G401 (cell line): ENCODE measurements at places on chromosomes 5 and 9.
A peak's percentile ranks its signal among the peaks of the same experiment; 100 is the strongest.

DNA sequence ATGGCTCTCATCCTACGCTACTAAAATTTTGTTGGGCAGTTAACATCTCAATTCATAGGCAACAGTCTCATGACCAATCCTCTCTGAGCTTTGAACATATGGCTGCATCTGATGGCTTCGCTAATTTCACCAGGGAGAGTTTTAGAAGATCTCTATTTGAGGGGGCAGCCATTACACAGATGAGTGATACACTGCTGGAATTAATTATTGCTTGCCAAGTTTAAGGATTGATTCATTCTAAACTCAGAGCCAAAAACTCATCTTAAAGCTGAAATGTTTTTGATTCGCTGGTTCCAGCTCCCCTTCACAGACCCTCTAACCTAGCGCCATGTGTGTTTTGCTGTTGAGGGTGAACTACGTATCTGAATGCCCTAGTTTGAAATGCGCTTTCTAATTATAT lies 519.9 kb upstream of the WWC1 start:
- no peak for DNase-seq

DNA sequence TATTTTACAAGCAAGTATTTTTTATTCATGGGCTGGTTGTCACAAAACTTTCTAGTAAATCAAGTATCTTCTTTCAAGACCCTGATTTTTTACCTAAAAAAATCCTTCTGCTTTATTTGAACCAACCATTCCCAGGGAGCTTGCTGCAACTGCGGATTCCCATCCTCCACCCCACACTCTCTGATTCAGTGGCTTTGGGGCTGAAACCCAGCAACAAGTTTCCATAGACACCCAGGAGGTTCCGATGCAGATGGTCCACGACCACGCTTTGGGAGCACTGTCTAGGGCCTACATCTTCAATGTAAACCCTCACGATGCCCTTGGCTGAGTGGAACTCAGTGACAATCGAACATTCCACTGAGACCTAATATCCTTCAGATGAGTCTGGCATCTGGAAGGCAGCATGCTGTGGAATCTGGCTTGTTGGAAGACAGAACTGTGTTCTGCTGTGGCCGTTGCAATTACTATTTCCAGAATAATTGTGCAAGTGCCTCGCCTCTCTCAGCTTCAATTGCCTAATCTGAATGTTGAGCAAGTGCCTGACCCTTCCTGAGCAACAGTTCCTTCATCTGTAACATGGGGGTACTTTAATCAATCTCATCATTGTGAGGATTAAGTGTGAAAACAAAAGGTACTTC lies 105.1 kb downstream of the INSYN2B start:
- no peak for DNase-seq

- no peak for DNase-seq
Measured at GRCh38 chr5:155530046-155530445, 516.5 kb downstream of the KIF4B start.

- no peak for DNase-seq
Measured at GRCh38 chr5:76388236-76388635, 14.8 kb upstream of the IQGAP2 start.

GRCh38 chr9:126147936-126148870 lies 178.4 kb upstream of the MVB12B start:
- DNase-seq, result no peak

DNA sequence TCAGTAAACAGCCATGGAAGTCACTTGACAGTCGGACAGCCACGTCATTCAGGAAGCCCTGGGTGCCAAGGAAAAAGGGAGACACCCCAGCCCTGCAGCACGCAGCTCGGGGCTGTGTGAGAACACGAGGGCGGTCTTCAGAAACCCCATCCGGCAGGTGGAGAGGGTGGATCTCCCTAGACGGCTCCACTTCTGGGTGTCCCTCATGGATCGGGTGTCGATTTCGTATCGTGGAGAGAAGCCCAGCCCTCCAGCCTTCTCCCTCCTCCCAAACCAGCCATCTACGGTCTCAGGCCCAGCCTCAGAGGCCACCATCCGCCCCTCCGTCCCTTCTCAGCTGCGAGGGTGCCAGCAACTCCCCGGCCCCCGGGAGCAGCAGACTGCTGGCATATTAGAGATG lies 65.5 kb upstream of the BARHL1 start:
- no peak for DNase-seq

- DNase-seq, result no peak
Measured at GRCh38 chr5:109908366-109908765, 218.6 kb downstream of the MAN2A1 start.

GRCh38 chr5:78757269-78758053 lies 108.9 kb upstream of the LHFPL2 start:
- no peak for DNase-seq

DNA sequence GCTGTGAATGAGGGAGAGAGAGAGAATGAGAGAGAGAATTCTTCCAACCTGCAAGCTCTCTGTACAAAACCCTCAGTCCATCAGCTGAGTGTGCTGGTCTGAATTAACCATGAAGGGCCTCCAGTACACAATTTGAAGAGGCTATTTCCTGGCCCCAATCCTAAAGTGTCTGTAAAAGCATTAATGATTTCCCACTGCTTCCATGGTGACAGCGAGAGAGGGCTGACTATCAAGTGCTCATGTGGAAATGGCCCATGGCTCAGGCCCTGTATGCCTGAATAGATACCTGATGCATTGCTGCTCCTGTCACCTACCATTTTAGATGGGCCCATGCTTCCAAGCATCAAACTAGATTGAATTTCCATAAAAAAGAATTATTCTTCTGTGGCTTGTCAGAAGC lies 592.4 kb downstream of the KIF4B start:
- no peak for DNase-seq

GRCh38 chr5:157225469-157226422 lies 40.2 kb upstream of the CYFIP2 start:
- no peak for DNase-seq

- no peak for DNase-seq
Measured at GRCh38 chr5:44900273-44900954, 91.7 kb downstream of the MRPS30 start.

- no peak for DNase-seq
Measured at GRCh38 chr9:19288081-19288480, 57.6 kb downstream of the DENND4C start.

- no peak for DNase-seq
Measured at GRCh38 chr5:91255396-91256141, 127.5 kb downstream of the ARRDC3 start.

GRCh38 chr5:152532714-152533113 lies 127.6 kb upstream of the NMUR2 start:
- DNase-seq, result peak; percentile 80

GRCh38 chr5:152405145-152405544 lies at the start of gene NMUR2:
TSS of gene NMUR2 (minus strand) at chr5:152405279. CDS start at chr5:152405113, 166 bp downstream.
- DNase-seq, result no peak

DNA sequence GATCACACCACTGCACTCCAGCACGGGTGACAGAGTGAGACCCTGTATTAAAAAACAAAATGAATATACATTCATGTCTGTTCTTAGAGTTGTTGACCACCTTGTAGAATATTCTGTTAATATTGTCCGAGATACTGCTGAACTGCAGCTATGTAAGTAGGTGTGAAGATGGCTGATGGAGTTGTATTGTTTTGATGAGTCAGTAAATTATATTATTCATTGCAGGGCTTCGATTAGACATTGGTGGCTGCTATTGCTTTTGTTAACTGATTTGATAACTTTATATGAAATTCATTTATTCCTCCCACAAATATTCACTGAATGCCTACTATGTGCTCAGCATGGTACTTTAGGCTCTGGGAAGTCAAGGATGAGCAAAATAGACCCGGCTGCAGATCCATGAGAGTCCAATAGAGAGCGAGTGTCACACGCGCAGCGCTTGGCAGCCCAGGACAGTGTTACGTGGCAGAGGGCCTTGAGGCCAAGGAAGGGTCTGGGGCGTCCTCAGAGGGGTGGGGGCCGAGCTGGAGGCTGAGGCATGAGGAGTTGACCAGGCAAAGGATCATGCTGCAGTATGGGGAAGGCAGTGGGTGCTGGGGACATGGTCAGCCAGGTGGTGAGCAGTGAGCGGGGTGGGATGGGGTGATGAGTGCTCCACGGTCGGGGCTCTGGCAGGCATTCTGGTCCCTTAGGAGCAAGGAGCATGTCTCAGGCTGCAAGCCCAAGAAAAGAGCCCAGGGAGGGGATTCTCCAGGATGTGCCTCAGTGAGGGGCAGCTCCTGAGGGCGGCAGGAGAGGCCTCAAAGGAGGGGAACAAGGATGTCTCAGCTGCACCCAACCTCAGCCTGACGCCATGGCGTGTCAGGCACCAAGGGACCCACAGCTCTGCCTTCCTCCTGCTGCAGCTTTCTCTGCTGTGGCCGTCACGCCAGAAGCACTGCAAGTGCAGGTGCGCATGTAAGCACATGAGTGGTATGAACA lies 243.5 kb downstream of the GADD45G start:
- no peak for DNase-seq

DNA sequence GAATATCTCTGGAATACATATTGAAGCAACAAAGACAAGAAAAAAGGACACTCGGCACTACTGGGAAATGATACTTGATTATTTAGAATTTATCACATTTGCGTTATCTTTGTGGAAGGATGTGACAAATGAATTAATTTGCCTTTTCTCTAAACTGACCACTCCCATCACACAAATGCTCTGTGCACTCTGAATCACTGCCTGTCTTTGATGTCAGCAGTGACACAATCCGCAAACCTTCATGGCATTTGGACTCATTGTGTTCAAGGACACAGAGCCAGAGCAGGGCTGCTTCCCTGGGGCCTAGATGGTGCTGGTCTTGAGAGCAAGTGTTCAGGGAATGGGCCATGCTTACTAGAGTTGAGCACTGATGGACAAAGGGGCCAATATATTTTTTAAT lies 4.9 kb upstream of the KIF4B start:
- DNase-seq, result no peak

DNA sequence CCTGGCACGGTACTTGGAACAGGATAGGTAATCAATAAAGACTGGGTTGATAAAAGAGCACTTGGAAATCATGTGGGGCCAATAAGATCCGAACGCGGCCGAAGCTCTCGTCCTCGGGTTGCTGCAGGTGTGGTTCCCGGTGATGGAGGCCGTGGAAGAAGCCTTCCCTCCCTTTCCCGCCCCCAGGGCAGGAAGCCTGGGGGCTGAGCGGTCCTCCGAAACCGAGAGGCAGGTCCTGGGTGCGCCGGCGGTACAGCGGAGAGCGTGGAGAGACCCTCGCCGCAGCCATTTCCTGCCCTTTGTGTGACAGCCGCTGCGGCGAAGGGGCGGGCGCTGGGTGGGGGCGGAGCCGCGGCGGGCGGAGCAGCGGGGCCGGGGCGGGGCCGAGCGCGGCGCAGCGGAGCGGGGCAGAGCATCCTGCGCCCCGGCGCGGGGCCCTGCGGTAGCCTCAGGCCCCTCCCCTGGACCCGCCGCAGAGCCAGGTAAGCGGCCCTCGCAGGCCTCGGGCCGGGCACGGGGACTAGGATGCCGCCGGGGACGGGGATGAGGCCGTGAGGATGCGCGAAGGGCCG lies at the start of gene CYFIP2:
CYFIP2 (plus strand) TSS at position 410 of the 572 bp plus-strand sequence. CDS start 19,239 bp downstream, outside the sequence.
- DNase-seq, result peak; percentile 73

GRCh38 chr9:68706363-68707201 lies 1.5 kb downstream of the PIP5K1B start:
- DNase-seq, result peak; percentile 69

- no peak for DNase-seq
Measured at GRCh38 chr9:10054456-10054855, 558.3 kb downstream of the PTPRD start.

- DNase-seq, result no peak
Measured at GRCh38 chr9:18461496-18461895, 12.5 kb upstream of the ADAMTSL1 start.

- DNase-seq, result no peak
Measured at GRCh38 chr9:121328876-121329681, 41.0 kb downstream of the STOM start.

GRCh38 chr9:129282272-129282671 lies 104.2 kb upstream of the IER5L start:
- no peak for DNase-seq

- DNase-seq, result no peak
Measured at GRCh38 chr9:37370968-37371563, 51.4 kb upstream of the GRHPR start.

DNA sequence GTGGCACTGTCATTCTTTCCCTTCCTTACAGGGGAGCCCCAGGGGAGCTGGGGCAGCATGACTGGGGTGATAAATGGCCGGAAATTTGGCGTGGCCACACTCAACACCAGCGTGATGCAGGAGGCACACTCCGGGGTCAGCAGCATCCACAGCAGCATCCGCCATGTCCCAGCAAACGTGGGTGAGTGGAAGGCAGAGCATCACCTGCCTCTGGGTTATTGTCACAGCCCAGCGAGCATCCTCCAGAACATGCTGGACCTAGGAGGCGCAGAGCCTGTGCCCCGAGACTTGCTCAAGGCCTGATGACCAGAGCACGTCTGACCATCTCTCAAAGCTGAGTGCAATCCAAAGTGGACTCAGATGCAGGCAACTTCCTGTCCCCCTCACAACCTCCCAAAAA lies 22.2 kb upstream of the ASS1 start:
- no peak for DNase-seq

DNA sequence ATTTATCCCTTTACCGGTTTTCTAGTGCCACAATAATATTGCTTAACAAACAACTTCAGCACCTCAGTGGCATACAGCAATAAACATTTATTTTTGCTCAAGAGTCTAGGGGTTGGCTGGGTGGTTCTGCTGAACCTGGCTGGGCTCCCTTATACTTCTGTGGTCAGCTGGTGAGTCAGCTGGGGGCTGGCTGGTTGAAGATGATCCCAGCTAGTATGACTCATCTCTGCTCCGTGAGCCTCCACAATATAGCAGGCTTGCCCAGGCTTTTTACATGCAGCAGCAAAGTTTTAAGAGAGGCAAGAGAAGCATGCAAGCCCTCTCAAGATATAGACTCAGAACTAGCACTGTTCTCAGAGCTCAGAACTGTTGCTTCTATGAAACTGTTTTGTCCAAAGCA lies 523.5 kb upstream of the CLINT1 start:
- peak; percentile 88 for DNase-seq

GRCh38 chr5:154228696-154229095 lies 38.2 kb downstream of the GALNT10 start:
- DNase-seq, result no peak

DNA sequence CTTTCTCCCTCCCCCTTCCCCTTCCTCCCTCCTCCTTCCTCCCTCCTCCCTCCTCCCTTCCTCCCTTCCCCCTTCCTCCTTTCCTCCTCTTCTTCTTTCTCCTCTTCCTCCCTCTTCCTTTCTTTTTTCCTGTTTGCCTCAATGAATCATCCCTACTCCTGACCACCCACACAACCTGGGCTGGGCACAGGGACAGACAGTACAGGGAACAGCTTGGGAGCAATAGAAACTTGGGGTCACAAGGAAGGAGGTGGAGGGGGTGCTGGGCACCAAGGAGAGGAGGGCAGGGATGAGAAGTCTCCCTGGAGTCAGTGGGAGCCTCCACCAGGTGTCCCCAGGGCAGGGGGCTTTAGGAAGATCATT lies 5.0 kb downstream of the TTC16 start:
- no peak for DNase-seq

- DNase-seq, result no peak
Measured at GRCh38 chr5:62413711-62414110, 1.1 kb downstream of the IPO11 start.

DNA sequence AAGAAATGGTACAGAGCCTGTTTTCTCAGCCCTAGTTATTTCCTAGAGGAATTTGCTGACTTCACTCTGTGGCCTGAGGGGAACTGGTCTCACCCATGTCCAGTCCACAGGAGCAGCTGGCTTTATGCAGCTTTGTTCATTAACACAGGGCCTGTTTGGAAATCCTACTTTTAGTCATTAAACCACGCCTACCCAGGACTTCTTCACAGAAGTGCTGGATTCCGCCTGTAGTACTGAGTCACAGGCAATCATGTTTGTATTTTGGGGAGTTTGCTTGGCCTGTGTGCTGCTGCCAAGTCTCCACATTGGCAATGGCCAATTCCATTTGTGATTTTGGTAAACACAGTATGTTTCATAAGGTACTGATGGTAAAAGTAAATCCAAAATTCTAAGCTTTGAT lies 52.8 kb downstream of the CTNND2 start:
- peak; percentile 53 for DNase-seq
